ENCODE measurements at places on chromosomes 2 and 18. TPM values are rescaled to one million over a fixed set of nuclear protein-coding genes. Genes with fewer than 3 reads are reported as not detected.
A peak's percentile ranks its signal among the peaks of the same experiment; 100 is the strongest.

DNA sequence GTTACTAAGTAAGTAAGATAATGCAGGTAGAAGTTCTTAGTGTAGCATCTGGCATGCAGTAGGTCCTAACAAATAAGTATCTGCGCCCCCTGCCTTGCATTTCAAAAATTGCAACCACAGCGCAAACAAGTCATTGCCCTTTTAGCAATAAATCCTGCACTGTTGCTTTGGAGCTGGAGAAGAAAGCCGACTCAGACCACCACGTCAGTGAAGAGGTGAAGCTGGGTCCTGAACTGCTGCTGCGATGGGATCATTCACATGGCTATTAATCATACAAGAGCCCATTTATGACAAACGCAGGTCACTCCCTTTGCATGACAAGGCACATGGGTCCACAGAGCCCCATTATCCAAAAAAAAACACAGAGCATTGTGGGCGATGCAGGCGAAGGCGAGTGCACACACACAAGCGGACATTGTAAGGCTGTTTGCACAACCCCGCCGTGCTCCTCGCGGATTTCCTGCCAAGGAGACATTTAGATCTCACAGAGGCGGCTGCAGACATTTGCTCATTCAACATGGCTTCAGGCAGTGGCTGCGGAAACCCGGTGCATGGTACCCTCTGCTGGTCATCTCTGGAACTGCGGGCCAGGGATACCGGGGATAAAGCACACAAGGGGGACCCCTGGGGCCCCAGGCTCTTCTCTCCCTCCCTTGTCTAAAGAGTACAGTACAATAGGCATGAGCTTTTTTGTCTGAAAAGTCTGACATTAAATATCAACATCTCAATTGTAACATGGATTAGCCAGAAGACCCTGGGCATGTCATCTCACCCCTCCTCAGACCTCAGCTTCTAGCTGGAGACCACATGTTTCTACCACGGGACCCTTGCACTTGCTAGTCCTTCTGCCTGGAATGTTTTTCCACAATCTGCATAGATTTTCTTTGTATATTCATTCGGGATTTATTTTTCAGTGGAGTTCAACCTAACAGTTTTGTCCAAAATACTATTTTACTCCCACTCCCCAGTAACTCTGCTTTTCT, 56.7 kb downstream of the CYRIA start:
- peak; percentile 75 for DNase-seq

FBXO15 gene
- total RNA-seq: 2.8 TPM

DNA sequence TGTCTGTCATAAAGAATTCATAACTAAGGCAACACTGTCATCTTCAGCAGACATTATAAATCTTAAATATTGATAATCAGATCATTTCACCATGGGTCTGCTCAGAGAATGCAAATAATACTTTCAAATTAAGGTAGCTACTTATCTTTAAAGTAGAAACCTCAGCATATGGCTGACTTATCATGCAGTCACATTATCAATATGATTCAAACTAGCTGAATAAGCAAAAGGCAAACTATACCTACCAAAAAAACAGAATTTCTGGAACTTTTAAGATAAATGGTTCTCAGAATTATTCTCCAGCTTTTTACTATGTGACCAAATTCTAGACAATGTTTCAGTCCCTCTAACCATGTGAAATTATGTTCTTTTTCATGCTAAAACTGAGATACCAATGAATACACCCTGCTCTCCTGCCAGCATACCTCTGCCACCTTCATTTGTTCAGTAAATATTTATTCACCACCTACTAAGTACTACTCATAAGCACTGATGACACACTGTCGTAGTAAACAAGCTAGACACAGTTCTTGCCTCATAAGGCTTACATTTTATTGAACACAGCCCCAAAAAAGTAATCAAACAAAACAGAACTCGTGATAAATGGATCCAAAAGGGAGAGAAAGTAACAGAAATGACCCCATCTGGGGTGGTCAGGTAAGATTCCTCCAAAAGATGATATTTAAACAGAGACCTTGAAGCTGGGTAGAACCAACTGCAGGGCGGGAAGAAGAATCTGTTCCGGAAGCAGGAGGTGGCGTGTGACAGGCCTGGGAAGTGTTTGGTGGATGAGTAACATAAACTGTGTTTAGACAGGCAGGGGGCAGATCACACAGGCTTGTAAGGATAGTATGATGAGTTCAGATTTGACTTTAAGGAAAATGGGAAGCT, 17.7 kb downstream of the SPIRE1 start:
- DNase-seq: peak; percentile 91

- DNase-seq: no peak
Observed at GRCh38 chr2:73593680-73594079, 48.5 kb downstream of the NAT8 start.

COL6A3 gene
- 53.4 TPM for total RNA-seq

ARHGEF4 gene
- total RNA-seq: 30.5 TPM

GRCh38 chr2:15354596-15355366, 206.4 kb downstream of the NBAS start:
- DNase-seq: no peak

- DNase-seq: no peak
Observed at GRCh38 chr18:63135101-63135500, 184.5 kb downstream of the BCL2 start.

- no peak for DNase-seq
Observed at GRCh38 chr2:88448248-88448647, 4.2 kb downstream of the FOXI3 start.

DNA sequence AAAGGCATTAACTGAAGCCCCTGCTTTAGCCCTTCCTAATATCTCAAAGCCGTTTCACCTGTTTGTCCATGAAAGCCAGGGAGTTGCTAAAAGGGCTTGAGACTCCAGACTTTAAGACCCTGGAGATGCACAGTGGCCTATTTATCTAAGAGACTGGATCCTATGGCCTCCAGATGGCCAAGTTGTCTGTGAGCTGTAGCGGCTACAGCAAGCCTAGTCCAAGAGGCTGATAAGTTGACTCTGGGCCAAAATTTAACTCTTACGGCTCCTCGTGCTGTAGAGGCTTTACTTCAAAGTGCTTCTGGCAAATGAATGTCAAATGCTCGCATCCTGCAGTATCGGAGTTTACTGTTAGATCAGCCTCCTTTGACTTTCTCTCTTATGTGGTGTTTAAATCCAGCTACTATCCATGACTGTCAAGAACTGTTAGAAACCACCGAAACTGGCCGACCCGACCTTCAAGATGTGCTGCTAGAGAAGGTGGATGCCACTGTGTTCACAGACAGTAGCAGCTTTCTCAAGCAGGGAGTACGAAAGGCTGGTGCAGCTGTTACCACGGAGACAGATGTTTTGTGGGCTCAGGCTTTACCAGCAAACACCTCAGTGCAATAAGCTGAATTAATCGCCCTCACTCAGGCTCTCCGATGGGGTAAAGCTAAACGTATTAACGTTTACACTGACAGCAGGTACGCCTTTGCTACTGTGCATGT, 336.7 kb upstream of the CNTNAP5 start:
- no peak for DNase-seq

GRCh38 chr2:201546576-201546975, 95.0 kb downstream of the STRADB start:
- no peak for DNase-seq

Data from PC-3 (cell line).